ENCODE measurements at places on chromosomes 12 and 14. TPM values are rescaled to one million over a fixed set of nuclear protein-coding genes. Genes with fewer than 3 reads are reported as not detected.

Gene GUCY2C
- total RNA-seq, result not detected

Gene PGF
- total RNA-seq, result 42.3 TPM

Gene PMEL
- 0.59 TPM for total RNA-seq

Gene FAM222A
- total RNA-seq, result 8.2 TPM

Gene DEPDC4
- total RNA-seq, result not detected

Gene TMEM233
- total RNA-seq, result not detected
